NCI-H1694 treated with DMSO at 0.1 percent for 48 hours (cell line): ENCODE measurements at places on chromosomes 1 and 21.

GRCh38 chr1:221829327-221830015, 87.6 kb upstream of the DUSP10 start:
- DNase-seq = no peak

- no peak for DNase-seq
Measured at GRCh38 chr1:215475796-215476481, 91.2 kb upstream of the KCTD3 start.

DNA sequence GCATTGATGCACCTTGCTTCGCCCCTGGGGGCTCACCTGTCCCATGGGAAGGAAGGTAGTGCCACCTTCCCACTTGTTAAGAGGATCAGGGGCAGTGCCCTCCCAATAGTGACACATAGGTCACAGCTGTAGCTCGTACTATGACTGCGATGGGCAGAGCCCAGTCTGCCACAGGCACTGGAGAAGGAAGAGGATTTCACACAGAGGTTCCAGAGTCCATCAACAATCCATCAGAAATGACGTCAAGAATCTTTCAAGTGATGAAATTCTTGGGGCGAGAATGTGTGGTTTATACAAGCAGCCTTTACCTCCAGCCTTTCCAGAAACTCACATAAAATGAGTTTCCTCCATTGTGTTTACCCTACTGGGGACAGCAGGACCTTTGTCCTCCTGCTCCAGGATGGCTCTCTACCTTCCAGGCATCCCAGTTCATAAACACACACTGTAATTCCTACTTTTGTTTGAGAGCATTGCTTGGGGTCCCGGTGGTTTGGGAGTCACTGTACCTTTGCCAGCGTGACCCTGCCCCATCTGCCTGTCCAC, 260.6 kb upstream of the VAMP3 start:
- no peak for DNase-seq

DNA sequence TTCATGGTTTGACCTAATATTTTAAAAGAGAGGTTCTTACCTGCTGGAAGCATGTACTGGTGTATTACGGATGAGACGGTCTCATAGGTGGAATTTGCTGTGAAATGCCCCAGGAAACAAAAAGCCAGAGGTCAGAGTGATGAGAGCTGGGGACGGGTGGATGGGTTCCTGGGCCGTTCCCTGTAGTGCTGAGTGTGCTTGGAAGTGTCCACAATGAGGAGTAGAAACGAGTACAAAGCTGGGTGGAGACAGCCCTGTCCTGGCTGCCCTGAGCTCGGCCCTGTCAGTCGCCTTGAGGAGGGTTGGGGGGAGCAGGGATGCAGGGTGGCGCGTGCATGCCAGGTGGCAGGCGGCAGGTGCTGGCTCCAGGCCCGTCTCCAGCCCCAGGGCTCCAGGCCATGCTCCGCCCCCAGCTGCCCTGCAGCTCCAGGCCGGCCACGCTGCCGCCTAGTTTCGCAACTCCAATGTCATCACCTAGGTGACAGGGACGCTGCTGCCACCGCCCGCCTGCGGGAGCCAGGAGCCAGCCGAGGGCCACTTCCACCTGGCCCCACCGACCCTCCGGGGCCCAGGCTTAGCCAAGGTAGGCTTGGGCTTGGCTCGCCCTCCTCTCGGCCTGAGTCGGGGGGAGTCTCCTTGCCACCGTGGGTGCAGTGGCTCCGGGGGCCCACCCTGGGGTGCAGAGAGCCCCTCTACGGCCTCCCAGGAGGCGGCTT, 16.4 kb downstream of the TP73 start:
- DNase-seq = no peak

DNA sequence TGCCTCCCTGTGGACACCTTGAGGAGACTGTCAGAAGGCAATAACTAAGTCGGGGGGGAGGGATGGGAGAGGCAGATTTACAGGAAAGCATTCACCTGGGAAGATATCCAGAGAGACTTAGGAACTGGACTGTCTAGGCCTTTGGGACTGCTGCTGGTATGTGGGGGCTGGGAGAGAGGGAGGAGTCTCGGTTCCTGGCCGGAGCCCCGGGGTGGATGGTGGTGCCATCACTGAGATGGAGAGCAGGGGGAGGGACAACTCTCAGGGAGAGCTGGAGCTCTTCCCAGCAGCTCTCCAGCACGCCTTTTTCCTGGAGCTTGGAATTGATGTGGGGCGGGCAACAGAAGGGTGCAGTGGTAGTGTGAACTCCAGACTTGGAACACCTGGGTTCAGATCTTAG, 22.1 kb downstream of the PTPRF start:
- no peak for DNase-seq

GRCh38 chr1:153422450-153423068, 6.2 kb downstream of the S100A7A start:
- no peak for DNase-seq

DNA sequence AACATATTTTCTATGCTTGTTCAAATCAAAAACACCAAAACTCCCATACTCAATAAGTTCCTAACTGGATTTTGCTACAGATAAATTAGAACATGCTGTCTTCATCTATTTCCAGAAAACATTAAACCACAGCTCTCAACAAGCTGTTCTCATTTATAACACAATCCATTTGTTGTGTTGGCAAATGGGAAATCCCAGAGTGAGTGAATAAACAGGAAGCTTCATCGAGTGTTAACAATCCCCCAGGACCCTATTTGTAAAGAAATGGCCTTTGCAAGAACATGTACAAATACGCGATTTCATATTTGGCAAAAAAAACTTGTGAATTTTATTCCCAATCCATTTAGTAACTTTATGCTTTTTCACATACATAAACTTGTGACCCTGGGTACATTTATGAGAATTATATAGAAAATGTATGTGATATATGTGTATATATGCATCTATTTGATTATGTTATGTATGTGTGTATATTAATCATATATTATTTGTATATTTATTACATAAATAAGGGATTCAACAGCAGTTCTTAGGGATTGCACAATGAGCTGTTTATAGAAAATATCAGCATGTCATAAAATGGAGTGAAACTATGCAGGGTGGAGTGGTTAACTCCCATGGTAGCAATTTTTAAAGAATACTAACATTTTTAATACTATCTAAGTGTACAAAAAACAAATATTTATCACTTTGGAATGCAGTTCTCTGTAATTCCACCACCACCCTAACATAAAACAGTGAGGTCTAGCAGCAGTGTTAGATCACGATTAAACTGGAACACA, 160.0 kb downstream of the NEGR1 start:
- no peak for DNase-seq

DNA sequence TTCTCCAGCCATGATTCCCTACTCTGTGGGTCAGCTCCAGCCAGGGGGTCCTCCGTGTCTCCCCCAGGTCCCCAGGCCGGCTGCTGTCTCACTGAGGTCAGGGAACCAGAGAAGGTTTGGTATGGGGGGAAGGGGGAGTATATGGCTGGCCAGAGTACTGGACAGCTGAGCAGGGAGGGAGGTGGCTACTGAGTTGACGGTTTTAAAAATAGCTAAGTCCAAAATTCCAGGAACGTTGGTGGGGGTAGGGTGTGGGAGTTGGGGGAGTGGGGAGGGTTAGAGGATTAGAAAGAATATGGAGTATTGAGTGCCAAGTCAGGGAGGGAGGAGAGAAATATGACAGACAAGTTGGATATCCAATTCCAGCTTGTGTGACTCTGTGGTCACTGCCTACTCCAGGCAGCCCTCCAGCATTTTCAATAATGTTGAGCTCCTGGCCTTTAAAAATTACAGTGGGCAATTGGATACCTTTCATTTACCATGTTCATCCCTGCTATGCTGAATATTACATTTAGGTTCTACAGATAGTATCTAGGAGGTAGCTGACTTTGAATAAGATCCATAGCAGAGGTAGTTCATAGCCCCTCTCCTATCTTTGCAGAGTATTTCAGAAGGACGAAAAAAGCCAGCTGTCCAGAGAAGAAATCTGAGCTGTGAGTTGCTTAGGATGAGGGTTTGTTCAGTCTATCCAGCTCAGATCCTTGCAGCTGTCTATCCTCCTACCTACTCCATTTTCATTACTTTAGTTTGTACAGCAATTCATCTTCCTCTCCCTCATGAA, at the start of gene HJV:
TSS of gene HJV (minus strand) at position 114 of the 781 bp plus-strand sequence. CDS start 1,504 bp downstream, outside the sequence.
- DNase-seq = no peak

DNA sequence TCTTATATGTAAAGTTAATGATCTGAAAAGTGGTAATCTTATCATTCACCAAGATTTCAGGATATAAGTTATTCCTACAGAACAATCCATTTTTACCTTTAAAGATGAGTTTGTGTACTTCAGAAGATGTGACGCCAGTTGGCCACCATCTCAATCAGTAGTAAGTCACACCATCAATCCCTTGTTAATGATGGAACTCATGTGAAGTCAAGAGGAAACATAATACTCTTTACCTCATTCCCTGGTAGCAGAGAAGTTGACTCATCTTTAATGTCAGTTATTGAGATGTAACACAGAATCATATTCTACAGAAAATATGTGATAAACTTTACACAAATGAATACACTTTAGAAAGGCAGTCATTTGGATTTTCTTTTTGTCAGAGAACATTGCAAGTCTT, 38.2 kb downstream of the MRPL39 start:
- no peak for DNase-seq

DNA sequence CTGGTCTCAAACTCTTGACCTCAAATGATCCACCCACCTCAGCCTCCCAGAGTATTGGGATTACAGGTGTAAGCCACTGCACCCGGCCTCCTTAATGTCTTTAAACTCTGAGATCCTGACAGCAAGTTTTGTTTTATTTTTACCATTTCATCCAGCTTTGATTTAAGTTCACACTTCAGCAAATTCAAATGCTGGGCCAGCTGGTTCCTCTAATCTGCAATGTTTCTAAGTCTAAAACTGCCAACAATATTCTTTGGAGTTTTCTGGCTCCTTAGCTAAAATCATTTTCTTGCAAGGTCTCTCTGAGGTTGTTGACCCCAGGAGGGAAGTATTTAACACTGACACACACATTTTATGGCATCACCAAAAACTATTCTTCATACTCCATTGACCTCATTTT, 72.0 kb upstream of the COL24A1 start:
- DNase-seq = no peak

DNA sequence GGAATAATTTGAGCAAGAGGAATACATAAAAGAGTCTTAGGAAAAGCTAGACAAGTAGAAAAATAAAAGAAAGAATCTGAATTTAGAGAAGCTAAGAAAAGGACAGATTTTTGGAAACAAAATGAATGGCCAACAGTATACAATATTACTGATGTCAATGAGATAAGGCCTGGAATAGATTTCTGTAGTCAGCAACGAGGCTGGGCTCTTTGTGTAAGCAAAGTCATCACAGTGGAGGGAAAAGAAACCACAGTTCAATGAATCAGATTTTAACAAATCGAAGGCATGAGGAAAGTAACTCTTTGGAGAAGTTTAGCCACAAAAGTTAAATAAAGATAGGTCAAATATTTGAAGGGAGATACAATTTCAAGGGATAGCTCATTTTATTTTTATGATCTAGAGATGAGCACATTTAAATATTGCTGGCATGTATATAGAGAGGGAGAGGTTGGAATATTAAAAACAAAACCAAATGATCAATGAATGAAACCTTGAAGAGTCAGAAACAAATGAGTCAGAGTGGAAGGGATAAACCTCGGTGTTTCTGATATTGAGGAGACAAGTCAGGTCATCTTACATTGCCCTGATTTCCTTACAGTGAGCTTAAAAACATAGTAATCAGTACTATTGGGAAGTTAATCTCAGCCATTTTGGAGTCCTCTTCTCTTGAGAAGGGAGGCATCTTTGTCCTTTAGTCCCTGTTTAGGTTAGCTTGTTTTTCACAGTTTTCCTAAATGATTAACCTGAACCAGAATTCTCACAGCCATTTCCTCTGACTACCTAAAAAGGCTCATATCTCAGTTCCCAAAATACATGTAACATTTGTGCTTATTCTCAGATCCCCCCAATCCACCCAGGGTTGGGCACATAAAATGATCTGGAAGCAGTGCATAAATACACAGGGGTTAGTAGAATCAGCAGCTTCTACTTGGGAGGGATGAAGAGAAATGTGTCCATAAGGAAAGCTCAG, 620.0 kb upstream of the B3GALT2 start:
- DNase-seq = no peak

- DNase-seq = no peak
Measured at GRCh38 chr1:94739521-94740061, 80.6 kb upstream of the SLC44A3 start.

DNA sequence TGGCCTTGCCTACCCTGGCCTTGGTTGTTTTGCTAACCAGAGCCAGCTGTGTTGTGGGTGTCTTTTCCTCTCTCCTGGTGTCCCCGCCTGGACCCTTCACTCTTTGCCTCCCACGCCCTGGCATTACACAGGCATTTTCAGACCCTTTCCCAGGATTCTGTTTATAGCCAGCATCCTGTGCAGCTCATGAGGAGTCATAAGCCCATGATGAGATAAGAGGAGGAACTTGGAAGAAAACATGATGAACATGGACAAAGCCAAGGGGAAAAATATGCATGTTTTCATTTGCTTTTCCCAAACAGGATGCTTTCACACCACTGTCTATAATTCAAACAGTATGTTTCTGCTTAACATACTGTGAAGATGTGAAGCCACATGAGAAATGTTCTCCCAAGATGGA, 18.7 kb upstream of the WARS2 start:
- no peak for DNase-seq

GRCh38 chr1:246367041-246367440, 140.0 kb downstream of the SMYD3 start:
- no peak for DNase-seq

DNA sequence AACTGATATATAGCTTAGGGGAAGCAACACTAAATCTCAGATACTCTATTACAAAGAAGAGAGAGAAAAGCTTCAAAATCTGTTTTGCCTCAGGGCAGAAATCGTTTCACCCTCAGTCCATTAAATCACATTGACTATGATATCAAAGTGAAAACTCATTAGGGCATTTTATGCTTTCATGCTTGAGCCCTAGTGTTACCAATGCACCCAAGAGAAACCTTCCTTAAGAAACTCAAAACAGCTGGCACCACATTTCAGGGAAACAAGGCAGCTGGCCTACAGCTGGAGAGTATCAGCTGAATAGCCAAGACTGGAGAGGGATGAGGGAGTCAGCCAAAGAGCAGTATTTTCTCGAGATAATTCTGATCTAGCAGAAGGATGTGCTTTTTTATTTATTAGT, 14.9 kb downstream of the COLGALT2 start:
- DNase-seq = no peak

GRCh38 chr21:17542371-17543011, 29.6 kb downstream of the CXADR start:
- no peak for DNase-seq

DNA sequence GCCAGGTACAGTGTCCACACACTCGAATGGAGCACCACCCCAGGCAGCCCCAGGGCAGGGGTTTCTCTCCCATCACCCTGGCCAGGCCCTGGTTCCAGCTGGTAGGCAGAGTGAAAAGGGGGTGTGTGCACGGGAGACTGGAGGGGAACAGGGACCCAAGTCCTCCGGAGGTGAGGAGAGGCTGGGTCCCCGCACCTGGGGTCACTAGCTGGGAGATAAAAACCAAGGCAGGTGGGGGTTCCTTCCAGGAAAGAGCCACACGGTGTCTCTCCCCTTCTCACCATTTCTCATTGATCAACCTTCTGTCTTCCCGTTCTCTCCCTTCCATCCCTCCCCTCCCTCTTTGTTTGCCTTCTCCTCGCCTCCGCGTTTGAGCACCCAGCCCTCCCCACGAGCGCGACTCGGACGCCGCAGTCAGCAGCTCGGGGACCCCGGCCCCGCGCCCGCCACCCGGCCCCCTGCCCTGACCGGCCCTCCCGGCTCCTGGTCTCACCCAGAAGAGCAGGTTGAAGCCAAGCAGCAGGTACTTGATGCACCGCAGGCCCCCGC, 358 bp downstream of the TSPAN2 start:
- DNase-seq = no peak

- DNase-seq = no peak
Measured at GRCh38 chr1:75855734-75856133, 59.1 kb downstream of the MSH4 start.
